ENCODE measurements at places on chromosomes 16 and 17. TPM values are rescaled to one million over a fixed set of nuclear protein-coding genes. Genes with fewer than 3 reads are reported as not detected.

DNA sequence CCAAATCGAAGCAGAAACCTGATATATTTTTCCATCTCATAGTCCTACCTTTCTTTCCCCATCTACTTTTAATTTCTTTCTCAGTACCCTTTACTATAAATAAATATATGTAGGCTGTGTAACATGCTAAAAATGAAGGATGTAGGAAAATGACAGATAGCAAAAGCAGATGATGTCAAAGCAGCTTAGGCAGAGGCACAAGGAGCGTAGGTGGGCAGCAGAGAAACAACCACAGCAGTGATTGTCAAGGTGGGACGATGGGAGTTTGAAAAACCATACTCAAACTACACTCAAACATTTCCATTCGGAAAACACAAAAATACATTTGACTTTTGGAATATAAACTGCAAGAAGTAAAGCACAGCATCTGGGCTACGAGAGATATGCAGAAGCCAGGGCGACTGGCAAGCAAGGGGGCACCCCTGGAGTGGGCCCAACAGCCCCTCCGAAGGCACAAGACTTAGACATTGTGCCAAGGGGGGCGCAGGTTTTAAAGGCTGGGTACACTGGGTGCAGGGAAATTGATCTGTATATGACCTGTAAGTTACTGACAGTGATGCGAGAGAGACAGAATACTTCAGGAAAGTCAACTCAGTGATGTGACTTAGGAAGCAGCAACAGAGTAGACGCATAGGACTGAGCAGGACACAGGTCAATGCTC, 31.1 kb downstream of the SNN start:
- DNase-seq: no peak

GRCh38 chr16:9258423-9259051, 167.1 kb downstream of the HAPSTR1 start:
- peak; percentile 14 for DNase-seq

DNA sequence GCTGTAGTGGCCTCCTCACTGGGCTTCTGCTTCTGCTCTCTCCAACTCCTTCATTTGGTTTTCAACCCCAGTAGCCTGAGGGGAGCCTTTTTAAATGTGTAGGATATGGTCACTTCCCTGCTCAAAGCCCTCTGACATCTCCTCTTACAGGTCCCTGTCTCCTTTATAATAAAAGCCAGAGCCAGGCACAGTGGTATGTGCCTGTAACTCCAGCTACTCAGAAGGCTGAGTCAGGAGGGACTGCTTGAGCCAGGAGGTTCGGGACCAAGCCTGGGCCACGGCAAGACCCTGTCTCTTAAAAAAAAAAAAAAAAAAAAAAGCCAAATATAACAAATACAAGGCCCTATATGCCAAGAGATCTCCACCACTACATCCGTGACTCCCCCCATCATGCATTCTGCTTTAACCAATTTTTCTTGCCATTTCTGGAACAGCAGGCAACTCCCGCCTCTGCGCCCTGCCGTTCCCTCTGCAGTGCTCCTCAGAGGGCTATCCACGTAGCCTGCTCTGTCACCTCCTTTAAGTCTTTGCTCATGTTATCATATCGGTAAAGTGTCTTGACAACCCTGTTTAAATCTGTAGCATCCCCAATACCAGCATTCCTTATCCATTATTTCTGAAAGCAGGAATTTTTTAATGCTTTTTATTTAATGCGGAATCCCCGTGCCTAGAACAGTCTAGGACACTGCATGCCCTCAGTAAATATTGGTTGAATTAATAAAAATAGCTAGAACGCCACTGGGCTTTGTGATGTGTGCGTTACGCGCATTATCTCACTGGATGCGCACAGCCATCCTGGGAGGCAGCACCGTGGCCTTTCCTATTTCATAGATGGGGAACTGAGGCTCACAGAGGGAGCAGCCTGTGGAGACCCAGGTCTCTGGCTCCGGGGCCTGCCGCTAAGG, 9.5 kb downstream of the ZNF771 start:
- DNase-seq: no peak

The MPP3 gene
- 1.4 TPM for total RNA-seq

DNA sequence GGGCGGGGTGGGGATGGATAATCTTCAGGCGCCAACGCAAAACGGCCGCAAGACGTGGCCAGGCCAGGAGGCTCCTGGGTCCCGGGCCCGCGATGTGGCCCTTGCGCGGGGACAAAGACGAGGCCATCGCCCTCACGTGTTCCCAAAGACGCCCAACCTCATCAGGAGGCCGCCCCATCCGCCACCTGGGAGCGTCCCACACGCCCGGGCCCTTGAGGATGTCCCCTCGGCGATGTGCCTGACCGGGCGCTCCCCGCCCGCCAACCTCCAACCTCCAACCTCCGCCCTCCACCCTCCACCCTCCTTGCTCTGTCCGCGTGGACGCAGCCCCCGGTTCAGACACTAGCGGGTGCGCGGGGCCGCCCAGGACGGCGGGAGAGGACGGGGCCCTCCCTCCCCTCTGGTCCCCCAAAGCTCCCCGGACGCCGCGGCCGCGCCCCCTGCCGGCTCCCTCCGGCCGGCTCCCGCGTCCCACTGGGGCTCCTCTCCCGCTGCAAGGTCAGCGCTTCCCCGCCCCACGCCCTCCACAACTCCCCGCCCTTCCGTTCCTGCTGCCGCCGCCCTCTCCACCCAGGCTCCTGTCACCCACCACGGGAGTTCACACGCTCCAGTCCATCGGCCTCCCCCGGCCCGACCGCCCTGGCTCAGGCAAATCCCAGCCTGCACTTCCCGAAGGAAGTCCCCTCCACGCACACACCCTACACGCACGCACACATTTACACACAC, 250.8 kb upstream of the RPL38 start:
- DNase-seq: no peak

GRCh38 chr17:69928611-69929010, 146.4 kb upstream of the KCNJ16 start:
- DNase-seq: peak; percentile 51

- peak; percentile 60 for DNase-seq
These were observed 17.9 kb downstream of the UTP4 start for GRCh38 chr16:69150146-69150865.

GRCh38 chr17:77127735-77128361, 12.9 kb upstream of the SEC14L1 start:
- DNase-seq: no peak

The CD68 gene
- total RNA-seq: 0.77 TPM

DNA sequence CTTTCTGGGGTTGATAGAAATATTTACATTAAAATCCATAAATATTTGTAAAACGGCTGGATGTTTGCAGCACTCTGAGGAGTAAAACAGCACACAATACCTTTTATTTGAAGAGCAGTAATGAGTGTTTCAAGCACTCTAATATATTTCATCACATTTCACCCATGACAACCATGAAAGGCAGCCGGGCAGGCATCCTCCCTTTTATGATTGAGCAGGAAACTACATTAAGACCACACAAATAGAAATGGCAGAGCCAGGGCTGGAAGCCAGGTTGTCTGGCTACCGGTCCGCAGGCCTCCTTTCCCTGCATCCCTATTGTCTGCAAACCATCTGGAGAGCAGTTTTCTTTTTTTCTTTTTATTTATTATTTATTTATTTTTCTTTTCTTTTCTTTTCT, 23.1 kb upstream of the GPRC5C start:
- no peak for DNase-seq

GRCh38 chr17:47270946-47271705, 17.5 kb downstream of the ITGB3 start:
- no peak for DNase-seq

- no peak for DNase-seq
These were observed 2.1 kb downstream of the SLC16A6 start for GRCh38 chr17:68288804-68289203.

The TLCD2 gene
- 1.4 TPM for total RNA-seq

GRCh38 chr16:85639529-85640253, 26.6 kb downstream of the GSE1 start:
- no peak for DNase-seq

The KRT24 gene
- not detected for total RNA-seq

- no peak for DNase-seq
These were observed 76.0 kb downstream of the LYRM1 start for GRCh38 chr16:20976576-20976975.

The SRL gene
- under 0.01 TPM for total RNA-seq

GRCh38 chr17:1006054-1006453, 9.1 kb downstream of the TIMM22 start:
- no peak for DNase-seq

The C17orf78 gene
- total RNA-seq: not detected

GRCh38 chr17:42077755-42078154, 20.5 kb downstream of the ZNF385C start:
- DNase-seq: no peak

The PRSS22 gene
- total RNA-seq: not detected

DNA sequence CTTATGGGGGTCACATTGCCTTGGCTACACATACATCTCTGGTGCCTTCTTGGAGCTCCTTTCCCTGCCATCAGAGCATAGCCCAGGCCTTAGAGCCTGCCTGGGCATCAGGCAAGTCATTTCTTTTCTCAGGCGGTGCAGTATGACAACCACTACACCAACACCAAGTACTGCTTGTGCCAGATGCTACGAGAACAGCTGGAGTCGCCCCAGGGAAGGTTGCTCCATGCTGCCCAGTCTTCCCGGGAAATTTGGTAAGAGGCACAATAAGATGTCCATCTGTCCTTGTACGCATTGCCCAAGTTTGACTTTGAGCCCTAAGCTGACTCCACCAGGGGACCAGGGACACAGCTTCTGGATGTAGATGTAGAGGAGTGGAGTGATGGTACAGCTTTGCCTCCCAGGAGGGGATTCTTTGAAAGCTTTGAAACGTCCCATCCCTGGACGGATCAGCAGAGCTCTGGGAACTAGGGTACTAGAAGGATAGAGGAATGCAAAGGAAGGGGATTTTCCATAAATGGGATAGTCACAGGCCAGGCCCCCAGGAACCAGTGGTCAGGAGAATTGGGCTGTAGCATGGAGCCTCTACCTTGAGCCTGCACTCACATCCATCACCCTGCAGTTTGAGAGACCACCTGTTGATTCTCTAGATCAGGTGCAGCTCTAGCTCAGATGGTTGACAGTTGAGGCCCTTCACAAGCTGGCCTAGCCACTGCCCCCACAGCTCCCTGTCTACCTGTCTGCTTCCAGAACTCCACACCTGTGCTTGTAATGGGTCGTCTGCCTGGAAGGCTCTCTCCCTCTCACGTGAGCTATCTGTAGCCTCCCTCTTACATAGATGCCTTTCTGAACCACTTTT, 11.0 kb upstream of the NFATC3 start:
- no peak for DNase-seq

DNA sequence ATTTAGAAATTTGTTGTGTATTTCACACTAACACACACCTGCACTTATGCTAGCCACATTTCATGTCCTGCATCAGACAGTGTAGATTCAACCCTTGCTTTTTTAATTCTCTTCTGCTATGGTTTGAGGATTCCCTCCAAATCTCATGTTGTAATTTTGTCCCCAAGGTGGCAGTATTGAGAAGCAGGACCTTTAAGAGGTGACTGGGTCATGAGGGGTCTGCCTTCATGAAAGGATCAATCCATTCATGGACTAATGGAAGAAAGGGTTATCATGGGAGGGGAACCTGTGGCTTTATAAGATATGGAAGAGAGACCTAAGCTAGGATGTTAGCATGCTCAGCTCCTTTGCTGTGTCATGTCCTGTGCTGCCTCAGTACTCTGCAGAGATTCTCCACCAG, 1032.2 kb downstream of the CDH11 start:
- peak; percentile 27 for DNase-seq

- DNase-seq: no peak
These were observed 440.9 kb upstream of the MAF start for GRCh38 chr16:80041410-80041809.

The SSTR5 gene
- total RNA-seq: 0.38 TPM

GRCh38 chr16:51820176-51820575, 669.1 kb upstream of the SALL1 start:
- DNase-seq: no peak

The KRTAP3-2 gene
- not detected for total RNA-seq

DNA sequence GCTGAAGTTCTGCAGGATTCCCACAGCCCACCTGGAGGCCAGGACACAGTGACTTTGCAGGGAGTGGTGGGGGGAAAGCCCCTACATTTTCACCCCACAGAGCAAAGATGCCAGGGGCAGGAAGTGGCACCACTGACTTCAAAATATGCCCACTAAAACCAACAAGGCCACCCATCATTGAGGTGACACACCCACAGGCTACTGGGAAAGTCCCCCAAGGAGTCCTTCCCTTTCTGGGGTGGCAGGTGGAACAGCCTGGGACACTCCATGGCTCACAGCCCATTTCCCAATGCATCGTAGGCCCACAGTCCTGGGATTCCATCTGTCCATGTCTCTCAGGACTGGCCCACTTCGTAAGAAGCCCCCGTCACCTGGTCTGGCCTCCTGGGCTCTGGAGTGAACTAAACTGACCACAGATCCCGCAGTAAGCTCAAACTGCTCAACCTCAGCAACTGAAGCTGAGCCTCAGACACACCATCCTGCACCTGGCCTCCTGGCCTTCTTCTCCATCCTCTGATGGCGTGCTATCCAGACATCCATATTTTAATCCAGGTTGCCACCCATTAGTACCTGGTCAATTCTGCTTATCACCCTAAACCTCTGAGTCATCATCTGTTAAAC, 7.5 kb upstream of the CCL1 start:
- DNase-seq: no peak

DNA sequence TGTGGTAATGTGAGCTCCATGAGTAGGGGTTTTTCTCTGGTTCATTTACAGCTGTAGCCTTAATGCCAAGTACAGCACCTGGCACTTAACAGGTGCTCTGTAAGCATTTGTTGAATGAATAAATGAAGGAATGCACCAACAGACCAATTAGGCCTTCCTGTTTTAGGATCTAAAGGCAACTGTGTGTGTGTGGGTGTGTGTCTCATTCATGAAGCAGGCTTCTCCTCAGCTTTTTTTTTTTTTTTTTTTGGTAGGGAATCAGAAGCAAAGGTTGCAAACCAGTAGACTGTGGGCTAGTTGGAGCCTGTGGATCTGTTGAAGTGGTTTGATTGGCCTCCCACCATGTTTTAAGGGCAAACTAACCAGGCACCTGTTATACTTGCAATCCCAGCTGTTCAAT, 48.1 kb downstream of the HS3ST2 start:
- no peak for DNase-seq

The C16orf74 gene
- total RNA-seq: 9.6 TPM

DNA sequence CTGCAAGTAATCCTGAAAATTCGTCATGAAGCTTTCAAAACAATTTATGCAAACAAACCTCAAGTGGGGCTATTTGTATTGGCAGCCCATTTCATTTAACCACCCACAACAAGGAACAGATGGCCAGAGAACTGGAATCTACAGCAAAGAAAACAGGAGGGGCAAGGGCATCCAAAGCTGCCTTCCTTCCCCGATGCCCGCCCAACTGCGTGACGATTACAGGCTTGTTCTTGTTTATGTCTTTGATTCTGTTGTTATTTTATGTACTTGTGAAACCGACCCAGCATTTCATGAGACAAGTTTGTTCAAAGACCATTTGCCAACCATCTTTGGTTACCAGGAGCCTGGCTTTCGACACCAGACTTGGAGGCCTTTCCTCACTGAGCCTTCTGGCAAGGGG, 59.1 kb upstream of the IRX6 start:
- no peak for DNase-seq

The NECAB2 gene
- total RNA-seq: not detected

Measured in dermis microvascular lymphatic vessel endothelial cell (primary cell).